ENCODE measurements at places on chromosomes 16 and 17.

DNA sequence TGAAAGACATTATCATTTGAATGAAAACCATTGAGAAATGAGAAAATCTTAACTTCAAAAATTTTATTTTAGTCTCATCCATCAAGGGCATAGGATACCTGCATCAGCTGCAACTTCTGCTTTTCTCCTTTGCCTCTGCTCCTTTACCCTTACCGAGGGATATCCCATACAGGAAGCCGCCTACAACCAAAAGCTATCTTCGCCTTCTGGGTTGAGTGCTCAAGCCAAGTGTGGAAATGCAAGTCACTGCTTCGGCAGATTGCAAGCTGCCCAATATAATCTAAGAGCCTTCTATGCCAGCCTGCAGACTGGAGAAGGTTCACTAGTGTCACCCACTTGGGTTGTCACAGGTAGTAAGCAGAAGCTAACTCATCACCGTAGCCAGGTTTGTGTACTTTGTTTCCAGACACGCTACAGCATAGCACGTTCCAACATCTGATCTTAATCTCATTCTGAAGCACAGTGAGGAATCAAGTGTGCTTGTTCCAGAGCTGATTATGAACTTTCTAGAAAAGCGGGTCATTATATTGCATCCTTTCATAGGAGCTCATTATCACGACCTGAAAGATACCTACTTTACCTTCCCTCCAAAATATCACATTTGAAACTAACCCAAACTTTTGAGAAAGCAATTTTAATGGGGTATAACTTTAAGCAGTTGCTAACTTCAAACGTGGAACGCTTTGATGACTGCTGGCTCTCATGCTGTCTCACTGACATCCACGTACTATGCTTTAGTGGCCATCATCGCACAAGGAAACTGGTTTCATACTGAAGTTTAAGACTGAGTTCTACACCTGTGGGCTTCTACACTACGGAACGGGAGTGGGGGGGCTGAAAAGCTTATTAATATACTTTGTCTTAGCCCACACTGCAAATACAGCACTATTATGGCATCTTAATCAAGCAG is 8.0 kb upstream of the UNK start:
- peak; percentile 46 for DNase-seq

DNA sequence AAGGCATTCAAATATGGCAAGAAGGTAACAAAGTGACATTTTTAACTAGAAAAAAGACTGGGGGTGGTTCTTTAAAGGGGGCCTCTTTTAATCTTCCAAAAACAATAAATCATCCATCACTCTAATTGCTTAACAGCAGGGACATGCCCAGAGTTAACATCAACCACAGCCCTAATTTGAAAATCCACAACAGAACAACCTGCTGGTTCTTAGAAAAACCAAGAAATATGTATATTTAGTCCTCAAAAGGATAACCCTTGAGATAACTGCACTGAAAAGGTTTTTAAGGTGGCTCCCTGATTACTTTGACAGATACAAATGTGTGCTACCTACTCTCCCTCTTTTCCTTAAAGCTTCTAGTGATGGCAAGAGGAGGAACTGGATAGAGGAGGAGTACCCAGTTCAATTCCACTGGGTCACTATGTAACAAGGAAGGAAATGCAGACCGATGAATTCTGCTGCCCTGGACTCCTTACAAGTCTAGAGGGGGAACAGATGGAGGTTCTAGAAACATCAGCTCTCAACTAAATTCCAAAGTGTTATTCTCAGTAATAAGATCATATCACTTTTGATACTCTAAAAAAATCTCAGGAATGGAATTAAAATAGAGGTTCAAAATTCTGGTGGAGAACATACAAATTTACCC is 54.3 kb downstream of the N4BP1 start:
- DNase-seq: no peak

DNA sequence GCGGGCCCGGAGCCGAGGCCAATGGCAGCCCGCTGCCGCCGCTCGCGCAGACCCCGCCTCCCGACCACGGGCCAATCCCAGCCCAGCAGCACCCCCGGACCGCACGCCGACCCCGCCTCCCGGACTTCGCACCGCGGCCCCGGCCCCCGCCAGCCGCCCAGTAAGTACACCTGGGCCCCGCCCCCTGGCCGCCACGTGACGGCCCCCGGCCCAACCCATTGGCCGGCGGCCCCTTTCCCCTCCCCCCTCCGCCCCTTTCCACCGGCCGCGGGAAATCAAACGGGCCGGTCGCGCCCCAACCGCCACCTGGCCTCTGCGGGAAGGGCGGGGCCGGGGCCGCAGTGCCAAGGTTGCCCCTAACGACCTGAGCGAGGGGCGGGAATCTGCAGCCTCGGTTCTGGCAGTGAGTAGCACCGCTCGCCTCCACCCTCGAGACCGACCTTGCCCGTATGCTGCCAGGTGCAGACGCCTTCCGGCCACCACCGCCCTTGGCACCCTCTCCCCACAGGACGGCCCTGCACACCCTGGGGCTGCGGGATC is at the start of gene YBX2:
TSS of gene YBX2 (minus strand) at position 26 of the 540 bp plus-strand sequence. CDS start 139 bp downstream, outside the sequence.
- no peak for DNase-seq

DNA sequence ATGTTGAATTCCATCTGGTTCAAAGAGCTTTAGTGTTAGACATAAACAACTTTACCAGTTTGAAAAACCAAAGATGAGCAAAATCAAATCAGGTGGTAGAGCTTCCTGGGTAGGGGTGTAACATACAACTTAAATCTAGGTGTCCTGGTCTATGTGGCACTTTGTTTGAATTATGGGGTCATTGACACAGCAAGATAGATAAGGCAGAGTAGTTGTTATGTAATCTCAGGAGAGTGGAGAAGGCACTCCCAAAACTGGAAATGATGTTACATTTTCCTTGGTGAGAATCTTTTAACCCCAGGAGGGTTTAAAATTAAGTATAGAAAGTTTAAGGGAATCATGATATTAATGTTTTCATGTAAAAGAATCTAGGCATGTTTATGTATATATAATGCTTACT is 31.9 kb downstream of the CCDC42 start:
- DNase-seq: no peak

DNA sequence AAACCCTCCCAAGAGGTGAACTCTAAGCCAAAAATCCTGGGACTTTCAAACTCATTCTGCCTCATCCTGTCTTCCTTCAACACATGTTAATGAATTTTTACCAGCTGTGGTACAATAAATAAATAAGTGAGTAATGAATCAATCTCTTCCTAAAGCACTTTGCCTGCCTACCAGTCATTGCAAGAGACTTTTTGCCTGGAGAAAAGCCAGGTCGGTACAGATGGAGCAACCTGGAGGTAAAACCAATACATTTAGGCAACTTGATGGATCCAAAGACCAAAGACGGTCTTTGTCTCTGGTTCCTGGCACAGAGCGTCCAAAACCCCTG is 324.2 kb downstream of the PMP22 start:
- peak; percentile 52 for DNase-seq

Measured in fibroblast of gingiva (primary cell).